ENCODE measurements at places on chromosomes 6 and 20.

DNA sequence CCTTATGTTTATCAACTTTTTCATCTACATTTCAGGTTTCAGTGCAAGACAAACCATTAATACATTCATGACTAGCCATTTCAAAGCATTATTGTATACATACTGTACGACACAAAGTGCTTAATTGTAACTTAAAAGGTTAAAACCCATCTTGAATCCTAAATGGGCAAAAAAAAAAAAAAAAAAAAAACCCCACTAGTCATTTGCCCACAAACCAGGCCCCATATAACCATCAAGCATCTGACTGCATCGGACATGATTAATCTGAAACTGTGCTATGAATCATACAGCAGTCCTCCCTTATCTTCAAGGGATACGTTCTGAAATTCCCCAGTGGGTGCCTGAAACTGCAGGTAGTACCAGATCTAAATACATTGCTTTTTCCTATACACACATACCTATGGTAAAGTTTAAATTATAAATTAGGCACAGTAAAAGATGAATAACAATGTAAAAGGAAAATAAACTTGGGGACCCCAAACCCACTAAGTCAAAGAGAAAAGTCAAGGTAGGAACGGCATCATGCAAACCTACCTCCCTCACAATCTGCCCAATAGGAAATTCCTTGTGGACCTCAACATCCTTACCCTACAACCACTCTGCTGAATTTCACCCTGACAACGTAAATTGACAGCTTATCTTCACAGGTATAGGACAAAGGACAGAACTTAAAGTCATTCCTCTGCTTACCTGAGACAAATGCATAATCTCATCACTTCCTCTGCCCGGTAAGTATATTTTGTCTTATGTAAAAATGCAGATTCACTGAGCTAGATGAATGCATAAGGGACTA, 14.3 kb downstream of the B4GALT5 start:
- no peak for DNase-seq

DNA sequence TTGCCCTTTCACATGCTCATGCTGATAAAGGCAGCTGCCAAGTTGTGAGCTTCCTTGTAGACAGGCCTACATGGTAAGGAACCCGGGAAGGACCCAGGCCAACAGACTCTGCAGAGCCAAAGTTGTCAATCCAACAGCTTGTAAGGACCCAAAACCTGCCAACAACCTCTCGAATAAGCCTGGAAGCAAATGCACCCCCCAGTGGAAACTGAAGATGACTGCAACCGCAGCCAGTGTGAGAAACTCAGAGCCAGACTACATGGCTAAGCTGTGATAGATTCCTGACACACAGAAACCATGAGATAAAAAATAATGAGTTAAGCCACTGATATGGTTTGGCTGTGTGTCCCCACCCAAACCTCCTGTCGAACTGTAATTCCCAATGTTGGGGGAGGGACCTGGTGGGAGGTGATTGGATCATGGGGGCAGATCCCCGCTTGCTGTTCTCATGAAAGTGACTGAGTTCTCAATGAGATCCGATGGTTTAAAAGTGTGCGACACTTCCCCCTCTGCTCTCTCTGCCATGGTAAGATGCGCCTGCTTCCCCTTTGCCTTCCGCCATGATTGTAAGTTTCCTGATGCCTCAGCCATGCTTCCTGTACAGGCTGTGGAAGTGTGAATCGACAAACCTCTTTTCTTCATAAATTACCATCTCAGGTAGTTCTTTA, 18.8 kb upstream of the CLPSL2 start:
- no peak for DNase-seq

- DNase-seq, result no peak
Observed at GRCh38 chr20:13139459-13140150, 81.5 kb upstream of the ISM1 start.

DNA sequence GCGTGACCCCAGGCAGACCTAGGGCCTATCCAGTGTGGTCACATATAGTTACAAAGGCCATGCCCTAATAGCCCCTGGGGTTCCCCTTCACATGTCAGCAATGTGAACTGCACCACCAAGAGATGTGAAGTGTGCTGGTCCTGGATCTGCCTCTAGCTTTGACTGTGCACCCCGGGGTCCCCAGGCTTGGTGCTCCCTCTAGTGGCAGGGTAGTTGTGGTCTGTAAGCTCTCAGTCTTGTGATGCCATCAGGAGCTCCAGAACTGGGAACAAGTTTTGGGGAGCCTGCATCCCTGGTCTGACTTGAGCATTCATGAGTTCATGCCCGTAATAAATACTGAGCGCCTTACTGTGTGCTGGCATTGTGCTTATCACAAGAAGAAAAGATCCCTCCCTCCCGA, 143.4 kb downstream of the DHX35 start:
- DNase-seq, result no peak

DNA sequence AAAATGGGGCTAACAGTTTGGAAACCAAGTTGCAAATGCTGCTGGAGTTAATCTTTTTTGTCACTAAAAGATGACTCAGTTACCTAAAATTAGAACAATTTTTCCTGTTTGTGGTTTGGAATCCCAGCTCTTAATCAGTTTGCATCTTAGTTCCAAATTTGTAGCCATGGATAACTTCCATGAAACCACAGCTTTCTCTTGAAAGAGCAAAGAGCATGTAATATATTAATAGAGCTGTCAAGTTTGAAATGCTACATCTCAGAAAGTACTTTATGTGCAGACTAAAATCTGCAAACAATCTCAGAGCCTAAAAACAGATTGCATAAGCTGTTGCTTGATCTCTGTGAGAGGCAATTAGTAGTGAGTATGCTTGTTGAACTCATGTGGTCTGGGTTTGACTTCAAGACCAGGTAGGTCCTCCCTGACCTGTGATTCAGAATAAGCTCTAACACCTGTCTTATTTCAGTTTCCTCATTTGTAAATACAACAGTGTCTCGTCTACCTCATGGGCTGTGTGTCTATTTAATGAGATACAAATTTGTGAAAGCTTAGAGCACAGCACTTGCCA, 23.5 kb downstream of the DHX35 start:
- no peak for DNase-seq

DNA sequence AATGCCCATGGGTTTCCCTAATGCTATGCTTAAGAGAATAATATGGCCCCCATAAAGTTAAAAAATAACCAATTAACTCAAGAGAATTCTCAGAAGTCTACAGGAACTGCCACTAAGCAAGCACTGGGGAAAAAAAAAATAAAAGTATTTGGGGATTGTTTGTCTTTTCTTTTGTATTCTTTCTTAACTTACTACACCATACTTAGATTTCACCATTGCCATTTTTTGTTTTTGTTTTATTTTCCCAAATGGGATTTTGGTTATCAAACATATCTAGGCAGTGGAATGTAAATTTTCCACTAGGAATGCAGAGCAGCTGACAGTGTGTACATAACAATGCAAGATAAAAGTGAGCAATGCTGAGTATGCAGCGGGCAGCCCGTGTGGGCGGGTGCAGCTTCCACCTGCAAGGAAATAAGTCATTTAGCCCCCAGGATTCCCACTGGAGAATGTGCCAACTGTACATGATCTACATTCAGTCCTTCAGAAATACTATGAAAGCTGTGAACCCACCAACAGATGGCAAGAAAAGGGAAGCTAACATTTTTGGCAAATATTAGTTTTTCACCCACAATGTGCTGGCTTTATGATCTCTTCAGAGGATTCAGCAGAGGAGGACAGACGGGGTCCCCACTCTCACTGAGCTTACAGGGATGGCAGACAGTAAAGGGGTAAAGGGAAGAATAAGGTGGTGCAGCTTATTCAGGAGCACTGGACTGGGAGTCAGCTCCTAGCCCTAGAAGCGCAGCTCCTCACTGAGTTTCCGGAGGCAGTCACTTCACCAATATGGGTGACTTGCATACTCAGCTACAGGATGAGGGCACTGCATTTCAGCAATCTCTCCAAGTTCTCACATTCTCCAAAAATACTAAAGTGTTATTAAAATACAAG, 44.4 kb downstream of the DCDC2 start:
- no peak for DNase-seq

- DNase-seq, result no peak
Observed at GRCh38 chr6:44495036-44495901, 107.8 kb downstream of the CDC5L start.

GRCh38 chr6:74731931-74732330, 473.9 kb downstream of the COL12A1 start:
- DNase-seq, result no peak

DNA sequence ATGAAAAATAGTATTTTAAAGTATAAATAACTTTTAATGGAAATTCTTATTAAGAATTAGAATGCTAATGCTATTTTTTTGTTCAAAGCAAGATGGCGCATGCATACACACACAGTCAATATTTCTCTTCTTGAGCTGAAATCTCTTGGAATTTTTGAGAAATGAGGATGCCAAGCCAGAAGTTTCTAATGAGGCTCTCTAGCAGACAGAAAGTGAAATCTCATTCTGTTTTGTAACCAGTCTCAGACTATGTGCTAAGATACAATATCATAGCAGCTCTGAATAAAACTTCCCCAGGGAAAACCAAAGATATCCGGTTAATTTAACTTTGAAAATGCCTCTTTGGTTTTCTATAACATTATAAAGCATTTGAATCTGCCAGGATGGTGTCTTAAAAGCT, 97.2 kb upstream of the HDAC2 start:
- DNase-seq, result no peak

DNA sequence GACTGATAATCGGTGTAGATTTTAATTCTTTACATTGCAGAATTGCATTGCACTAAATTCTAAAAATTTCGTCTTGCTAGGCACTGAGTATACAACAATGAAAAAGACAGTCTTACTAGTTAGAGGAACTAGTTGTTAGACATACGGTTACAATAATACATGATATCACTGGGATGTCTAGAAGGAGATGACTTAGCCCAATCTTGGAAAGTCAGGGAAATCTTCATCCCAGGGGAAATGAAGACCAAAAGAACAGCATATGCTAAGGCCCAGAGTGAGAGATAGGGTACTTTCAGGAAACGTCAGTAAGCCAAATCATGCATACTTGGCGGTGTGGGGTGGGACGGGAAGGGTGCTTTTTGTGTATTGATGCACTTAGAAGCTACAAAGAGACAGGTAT, 901 bp downstream of the CEP57L1 start:
- DNase-seq, result no peak

GRCh38 chr6:154757352-154758050, 24.3 kb downstream of the SCAF8 start:
- no peak for DNase-seq

- DNase-seq, result no peak
Observed at GRCh38 chr6:39947611-39948068, 13.4 kb upstream of the MOCS1 start.

- DNase-seq, result peak; percentile 18
Observed at GRCh38 chr20:33299111-33299603, 16.1 kb downstream of the BPIFB1 start.

GRCh38 chr20:53763707-53764414, 170.2 kb upstream of the ZNF217 start:
- DNase-seq, result no peak

DNA sequence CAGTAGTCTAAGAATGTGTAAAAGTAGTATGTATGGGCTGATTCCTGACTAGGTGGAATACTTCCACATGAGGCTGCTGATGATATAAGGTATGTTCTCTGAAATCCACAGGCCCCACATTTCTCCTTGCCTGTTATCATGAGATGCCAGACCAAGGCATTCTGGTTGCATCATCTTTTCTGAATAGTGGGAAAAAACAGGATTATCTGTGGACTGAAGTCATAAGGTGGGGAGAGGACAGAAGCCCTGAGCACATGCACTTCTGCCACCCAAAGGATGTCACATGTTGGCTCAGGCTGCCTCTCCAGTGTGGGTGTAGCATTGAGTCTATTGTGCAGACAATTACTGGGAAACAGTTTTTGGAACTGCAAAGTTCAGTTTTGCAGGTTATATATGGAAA, 184.5 kb upstream of the RAB32 start:
- no peak for DNase-seq

DNA sequence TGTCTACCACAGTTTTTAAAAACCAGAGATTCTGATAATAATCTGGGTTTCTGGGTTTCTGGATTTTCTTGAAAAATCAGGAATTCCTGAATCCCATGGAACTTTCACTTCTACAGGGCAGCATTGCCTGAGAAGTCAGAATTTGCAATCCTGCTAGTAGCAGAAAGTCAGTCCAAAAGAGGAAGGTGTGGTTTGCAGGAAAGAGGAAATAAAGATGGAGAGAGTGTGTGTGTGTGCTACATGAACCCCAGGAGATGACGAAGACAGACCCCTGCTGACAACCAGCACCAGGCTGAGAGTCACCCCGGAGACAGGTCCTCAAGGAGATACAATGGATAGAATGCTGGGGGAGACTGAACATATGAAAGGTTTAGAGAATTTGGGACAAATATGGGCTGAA, 44.9 kb downstream of the PRND start:
- DNase-seq, result no peak

DNA sequence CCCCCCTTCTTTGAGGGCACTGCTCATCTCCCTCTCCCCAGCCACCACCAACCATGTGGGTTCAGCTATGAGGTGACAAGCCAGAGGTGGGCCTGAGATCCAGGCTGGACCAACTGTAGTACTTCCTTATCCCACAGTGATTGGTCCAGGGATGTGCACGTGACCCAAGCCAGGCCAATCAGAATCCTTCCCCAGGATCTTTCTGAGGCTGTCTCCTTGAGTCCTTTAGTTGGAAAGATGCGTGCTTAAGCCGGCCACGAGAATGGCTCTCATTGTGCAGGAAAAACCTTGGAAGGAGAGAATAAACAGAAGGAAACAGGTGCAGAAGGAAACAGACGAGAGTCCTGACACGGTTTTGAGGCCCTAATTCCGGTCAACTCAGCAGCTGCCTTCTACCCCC, 39.2 kb downstream of the ZC3H12D start:
- no peak for DNase-seq

GRCh38 chr20:42041000-42041565, 422.9 kb upstream of the CHD6 start:
- DNase-seq, result no peak

GRCh38 chr20:63807654-63808053, 23.4 kb downstream of the ZBTB46 start:
- DNase-seq, result no peak

- no peak for DNase-seq
Observed at GRCh38 chr6:39057251-39058155, 8.9 kb downstream of the GLP1R start.

DNA sequence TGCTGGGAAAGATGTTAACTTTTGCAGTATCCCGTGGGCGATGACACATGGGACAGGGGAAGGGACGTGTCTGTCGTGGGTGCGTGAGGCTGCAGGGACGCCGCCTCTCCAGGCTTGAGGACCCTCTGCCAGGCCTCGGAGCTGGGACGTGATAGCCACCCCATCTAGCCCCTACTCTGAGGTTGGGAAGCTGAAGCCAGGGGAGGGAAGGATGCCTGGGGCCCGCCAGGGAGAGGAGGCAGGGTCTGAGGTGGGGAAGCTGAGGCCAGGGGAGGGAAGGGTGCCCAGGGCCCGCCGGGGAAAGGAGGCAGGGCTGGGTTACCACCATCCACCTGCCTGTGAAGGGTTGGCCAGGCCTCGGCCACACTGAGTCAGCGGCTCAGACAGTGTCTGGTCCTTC, 38.2 kb upstream of the GATA5 start:
- DNase-seq, result no peak

GRCh38 chr20:8678098-8678776, 390.6 kb upstream of the PLCB4 start:
- DNase-seq, result no peak

- no peak for DNase-seq
Observed at GRCh38 chr20:24853916-24854315, 95.2 kb upstream of the CST7 start.

All from left renal pelvis (tissue), 4 donors.